ENCODE measurements at places on chromosomes 11 and 22. TPM values are rescaled to one million over a fixed set of nuclear protein-coding genes. Genes with fewer than 3 reads are reported as not detected.

The CARD16 gene
- total RNA-seq: 4.2 TPM

The YPEL4 gene
- 0.52 TPM for total RNA-seq

The TSSK2 gene
- not detected for total RNA-seq

The P2RX6 gene
- 11.0 TPM for total RNA-seq

The OR52I2 gene
- total RNA-seq: not detected

The EML3 gene
- 7.3 TPM for total RNA-seq

The KCNJ11 gene
- 28.2 TPM for total RNA-seq

The GRIK4 gene
- total RNA-seq: 0.52 TPM

The TP53AIP1 gene
- total RNA-seq: not detected

The PATE4 gene
- total RNA-seq: not detected

The VSIG2 gene
- not detected for total RNA-seq

The TTLL1 gene
- 8.9 TPM for total RNA-seq
